CD4-positive, alpha-beta T cell treated with Interferon alpha-2 for 1 hour (primary cell): ENCODE measurements at places on chromosomes 2 and 18.

DNA sequence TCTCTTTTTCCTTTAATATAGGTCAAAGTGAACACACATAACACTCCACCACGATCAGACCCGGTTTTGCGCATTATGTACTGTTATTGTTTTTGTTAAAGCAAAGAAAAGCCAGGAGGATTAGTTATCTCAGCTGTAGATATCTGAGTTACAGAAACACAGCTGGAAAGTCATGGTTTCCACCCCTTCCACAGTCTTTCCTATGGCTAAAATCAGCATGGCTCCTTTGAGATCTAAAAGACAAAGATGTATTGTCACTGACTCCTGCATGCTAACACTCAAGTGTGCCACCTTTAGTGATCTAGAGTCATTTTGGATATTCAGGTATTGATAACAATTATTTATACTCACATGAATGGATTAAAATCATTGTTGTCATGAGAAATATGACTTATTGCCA is 260.0 kb downstream of the FIGN start:
- no peak for DNase-seq

DNA sequence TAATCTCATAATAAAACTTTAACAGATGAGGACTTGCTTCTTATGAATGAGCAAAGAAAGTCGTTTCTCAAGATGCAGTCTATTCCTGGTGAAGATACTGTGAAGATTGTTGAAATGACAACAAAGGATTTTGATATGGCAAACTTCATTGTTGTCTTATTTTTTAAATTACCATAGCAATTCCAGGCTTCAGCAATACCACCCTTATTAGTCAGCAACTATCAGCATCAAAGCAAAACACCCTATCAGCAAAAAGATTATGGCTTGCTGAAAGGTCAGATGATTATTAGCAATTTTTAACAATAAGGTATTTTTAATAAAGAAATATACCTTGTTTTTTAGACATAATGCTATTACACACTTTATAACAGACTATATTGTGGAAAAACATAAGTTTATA is 88.3 kb downstream of the COL5A2 start:
- DNase-seq = no peak

GRCh38 chr2:217988014-217988839 is 14.6 kb downstream of the TNS1 start:
- DNase-seq = peak; percentile 53

GRCh38 chr18:48991676-48992075 is 40.9 kb upstream of the SMAD7 start:
- DNase-seq = no peak

DNA sequence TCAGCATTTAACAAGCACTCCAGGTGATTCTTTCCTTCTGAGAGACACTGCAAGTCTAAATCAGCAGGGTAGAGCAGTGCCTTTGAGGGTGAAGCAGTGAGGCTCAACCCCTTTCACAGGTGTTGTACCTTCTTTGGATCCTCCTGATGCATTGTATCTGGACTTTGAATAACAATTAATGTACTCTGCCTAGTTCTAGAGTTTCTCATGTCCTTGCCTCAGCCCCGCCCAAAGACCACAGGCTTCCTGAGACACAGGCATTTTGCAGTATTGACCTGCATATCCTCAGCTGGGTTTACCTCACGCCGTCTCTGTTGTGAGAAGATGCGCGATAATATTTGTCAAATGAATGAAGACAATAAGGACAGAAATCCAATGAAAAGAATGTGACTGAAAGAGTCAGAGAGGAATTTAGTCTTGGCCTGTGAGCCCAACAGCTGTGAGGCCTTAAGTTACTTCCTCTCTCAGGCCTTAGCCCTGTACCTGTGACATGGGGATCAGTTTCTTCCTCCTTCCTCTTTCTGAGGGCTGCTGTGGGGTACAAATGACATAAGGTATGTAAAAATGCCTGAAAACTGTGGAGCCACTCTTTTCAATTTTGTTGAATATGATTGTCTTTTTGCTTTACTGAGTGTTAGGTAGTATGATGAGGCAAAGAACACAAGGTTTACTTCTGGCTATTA is 43.7 kb downstream of the WIPF1 start:
- DNase-seq = peak; percentile 20

GRCh38 chr2:240170354-240170735 is 29.9 kb upstream of the OTOS start:
- no peak for DNase-seq

DNA sequence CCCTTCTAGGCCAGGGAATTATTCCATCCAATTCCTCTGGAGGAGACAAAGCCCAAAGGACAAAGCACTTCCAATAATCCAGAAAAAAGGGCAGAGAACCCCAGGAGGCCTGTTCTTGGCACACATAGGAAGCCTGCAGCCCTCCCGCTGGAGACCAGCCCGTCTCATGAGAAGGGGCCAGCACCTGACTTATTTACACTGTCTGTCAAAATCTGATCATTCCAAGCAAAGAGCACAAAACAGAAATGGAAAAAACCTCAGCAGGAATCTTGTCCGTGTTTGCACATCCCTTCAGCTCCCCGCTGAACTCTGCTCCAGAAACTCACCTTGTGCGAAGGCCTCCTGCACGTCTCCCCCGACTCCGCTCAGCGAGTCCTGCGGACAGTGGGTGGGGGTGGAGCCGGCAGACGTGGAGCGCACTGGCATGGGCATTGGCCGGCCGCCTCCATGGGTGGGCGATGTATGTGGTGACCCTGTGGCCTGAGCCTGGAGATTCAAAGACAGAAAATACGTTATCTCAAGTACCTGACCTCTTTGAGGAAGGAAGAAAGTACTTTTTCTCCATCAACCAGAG is 46.2 kb upstream of the DNMT3A start:
- DNase-seq = no peak

DNA sequence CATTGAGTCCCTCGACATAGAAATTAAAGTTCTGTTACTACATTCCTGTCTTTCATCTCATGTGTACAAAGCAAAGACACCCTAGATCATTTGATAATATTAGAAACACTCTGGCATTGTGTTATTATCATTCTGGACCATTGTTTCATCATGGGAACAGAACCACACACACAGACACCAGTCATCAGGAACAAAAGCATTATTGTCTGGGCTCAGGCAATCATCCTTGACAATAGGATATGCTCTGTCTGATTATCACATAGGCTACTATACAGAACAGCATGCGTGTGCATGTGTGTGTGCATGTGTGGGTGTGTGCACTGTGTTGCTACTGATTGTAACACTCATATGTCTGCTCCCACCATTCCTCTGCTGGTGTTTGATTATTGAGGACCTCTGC is 242.5 kb downstream of the SH3BP4 start:
- no peak for DNase-seq

GRCh38 chr2:236256366-236256985 is 7.7 kb downstream of the ASB18 start:
- no peak for DNase-seq

DNA sequence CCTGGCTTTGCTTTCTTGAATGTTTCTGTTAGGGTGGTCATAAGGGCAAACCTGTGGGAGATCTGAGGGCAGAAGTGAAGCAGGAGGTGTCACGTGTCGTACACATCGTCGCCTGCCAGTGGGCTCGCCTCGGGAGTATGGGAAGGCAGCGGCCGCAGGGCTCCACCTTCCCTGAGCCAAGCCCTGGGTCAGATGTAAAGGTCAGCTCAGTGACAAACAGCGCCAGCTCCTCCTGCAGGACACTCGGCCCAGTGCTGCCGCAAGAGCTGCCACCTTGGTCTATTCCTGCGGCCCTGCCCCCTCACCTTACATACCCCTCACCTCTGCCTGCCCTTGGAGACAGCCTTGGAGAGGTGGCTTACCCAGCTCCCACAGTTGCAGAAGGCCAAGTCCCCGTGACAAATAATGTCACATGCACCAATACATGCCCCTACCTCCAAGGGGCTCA is 64.2 kb downstream of the PSMG2 start:
- no peak for DNase-seq

- DNase-seq = no peak
These were observed 5.8 kb upstream of the D2HGDH start for GRCh38 chr2:241728627-241729026.

GRCh38 chr18:58534535-58535301 is 94.2 kb downstream of the ALPK2 start:
- no peak for DNase-seq

DNA sequence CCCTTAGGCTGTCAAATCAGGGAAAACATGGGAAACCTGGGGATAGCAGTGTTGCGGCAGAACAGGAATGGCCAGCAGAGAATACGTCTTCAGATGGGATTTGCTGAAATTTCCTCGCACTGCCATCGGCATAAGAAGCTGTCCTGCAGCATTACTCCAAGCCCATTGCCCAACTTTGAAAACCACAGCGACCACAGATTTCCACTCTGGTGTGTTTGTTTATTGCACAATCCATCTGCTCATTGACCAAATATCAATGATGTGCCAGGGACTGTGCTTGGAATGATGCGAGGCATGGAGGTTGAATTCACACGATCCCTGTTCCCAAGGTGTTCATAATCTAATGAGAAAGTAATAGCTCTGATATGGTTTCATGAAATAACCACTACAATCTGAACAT is 383.3 kb upstream of the MYT1L start:
- DNase-seq = no peak

- no peak for DNase-seq
These were observed 292.1 kb downstream of the EXOC6B start for GRCh38 chr2:72533765-72534164.

- DNase-seq = no peak
These were observed 483.5 kb upstream of the SALL3 start for GRCh38 chr18:78496079-78496478.

GRCh38 chr2:121210691-121211090 is 74.3 kb downstream of the TFCP2L1 start:
- no peak for DNase-seq

GRCh38 chr18:43590182-43590903 is 313.1 kb upstream of the SYT4 start:
- no peak for DNase-seq

GRCh38 chr2:158610059-158610458 is 153.3 kb downstream of the PKP4 start:
- no peak for DNase-seq
